ENCODE measurements at places on chromosomes 16 and 17.

DNA sequence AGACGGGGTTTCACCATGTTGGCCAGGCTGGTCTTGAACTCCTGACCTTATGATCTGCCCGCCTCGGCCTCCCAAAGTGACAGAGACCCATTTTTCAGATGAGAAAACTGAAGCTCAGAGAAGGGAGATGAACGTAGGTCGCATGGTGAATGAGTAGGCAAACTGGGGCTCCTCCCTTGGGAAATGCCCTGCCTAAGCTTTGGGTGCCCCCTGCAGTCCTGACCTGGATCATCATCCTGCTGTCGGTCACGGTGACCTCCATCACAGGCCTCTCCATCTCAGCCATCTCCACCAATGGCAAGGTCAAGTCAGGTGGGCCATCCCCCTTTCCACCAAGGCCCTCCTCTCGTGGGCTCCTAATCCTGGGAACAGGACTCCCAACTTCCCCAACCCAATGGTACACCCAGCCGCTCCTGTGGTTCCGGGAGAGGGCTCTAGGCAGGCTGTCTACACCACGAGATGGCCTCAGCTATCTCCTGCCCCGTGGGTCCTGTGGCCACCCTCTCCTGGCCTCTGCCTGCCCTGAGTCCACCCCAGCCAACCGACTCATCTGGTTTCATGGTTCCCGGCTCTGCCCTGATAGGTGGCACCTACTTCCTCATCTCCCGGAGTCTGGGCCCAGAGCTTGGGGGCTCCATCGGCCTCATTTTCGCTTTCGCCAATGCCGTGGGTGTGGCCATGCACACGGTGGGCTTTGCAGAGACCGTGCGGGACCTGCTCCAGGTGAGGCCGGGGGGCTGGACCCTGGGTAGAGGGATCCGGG lies 4.7 kb downstream of the SLC12A3 start:
- DNase-seq: no peak

GRCh38 chr17:75073618-75074047 lies 14.1 kb upstream of the SLC16A5 start:
- peak; percentile 43 for DNase-seq

- DNase-seq: no peak
Measured at GRCh38 chr17:77640252-77640651, 318.3 kb upstream of the TNRC6C start.

DNA sequence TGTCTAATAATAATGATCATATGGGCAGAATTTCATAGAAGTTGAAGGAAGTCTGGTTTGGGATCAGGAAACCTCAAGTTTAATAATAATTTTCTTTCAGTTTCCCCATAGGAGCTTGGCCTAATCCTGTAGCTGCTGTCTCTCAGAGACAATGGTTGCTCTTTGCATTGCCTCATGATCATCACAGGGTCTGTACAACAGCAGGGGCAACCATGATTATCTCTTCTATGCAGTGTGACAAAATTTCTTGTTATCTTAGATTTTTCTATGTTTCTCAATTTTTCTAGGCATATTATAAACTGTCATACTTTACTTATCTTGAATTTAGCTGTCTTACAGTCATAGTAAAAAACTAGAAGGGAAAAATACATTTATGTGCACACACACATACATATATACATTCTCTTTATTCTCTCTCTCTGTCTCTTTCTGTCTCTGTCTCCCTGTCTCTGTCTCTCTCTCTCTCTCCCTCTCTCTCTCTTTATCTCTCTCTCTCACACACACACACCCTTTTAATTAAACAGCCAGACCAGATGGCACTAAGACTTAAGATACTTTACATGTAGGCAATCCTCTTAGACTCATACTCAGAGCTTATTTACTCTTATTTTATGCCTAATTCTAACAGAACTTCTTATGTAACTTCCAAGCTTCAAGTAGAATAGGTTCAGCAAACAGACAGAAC lies 30.5 kb downstream of the SMIM36 start:
- no peak for DNase-seq

DNA sequence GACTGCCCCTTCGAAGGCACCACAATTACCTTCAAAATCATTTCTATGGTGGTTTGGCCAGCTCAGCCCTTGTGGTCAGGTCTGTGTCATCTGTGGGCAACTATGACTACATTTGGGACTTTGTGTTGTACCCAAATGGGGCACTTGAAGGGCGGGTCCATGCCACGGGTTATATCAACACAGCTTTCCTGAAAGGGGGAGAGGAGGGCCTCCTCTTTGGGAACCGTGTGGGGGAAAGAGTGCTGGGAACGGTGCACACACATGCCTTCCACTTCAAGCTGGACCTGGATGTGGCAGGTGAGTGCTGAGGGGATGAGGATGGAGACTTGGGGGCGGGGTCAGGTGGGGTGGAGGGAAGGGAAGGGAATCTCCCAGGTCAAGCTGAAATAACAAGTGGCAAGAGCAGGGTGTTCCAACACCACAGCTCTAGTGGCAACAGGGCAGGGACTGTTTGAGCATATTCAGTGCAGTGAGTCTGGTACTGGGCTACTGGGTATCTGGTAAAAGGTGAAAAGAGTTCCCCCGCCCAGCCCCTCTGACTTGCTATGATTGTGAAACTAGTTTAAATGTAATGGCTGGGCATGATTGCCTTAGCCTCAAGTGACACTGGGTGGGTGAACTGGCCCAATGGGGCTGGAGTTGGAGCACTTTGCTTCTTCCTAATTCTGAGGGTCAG lies 1.7 kb downstream of the AOC2 start:
- no peak for DNase-seq

DNA sequence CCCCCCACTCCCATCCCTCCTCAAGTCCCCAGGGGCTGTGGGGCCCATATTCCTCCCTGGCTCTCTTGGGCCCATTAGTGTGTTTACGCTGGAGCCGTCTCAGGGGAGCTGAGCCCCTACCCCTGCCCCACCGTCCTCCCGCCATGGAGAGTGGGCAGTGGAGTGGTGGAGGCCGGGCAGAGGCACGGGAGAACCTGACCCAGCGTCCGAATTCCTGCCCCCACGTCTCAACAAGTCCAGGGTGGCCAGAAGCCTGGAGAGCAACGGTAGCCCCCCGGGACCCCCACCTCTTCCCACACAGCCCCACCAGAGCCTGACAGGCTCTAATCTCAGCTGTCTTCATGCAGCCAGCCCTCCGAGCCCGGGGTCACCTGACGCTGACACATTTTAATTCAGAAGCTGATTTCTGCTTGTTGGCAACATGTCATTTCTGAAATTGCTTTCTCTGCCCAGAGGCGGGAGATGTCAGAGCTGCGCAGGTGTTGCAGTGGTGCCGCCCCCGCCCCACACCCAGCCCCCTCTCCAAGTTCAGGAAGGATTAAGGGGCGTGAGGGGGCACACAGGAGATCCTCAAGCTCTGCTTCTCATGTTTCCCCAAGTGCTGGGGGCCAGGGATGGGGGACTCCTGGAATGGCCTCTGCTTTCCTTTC lies 32.6 kb downstream of the WNT9B start:
- DNase-seq: no peak

DNA sequence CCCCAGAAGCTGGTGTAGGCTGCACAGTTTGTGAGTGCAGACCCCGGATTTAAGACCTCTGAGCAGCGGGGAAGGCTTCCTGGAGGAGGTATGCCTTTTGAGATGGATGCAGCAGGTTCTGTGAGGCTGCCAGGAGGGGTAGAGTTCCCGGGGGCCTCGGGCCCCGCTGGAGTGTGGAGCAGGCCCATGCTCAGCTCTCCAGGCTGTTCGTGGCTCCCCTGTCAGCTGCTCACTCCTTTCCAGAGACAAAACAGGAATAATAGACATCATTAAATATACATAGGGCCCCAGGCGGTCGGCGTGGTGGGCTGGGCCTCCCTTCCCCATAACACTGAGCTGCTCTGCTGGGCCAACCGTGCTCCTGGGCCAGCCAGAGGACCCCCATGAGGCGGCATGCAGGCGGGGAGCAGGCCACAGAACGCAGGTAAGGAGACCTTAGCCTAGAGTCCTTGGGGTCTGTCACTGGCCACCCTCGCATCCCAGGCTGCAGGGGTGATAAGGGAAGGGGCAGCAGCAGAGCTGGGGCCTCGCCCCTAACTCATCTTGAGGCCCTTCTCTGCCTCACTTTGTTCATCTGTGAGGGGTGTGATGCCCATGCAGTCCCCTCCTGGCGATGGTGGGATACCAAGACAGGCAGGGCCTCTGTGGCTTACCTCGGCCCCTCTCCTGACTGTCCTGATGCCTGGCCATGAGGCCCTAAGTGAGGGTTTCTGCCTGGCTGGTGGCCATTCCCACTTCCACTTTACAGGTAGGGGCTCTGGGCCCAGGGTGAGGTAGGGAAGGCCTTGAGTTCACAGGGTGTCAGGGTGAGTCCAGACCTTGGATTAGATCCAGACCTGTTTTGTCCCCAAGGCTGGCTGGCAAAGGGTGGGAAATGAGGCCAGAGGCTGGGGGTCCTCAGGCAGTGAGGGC lies at the start of gene MYO15A:
MYO15A (plus strand) TSS at position 356 of the 912 bp plus-strand sequence. CDS start 10,045 bp downstream, outside the sequence.
- no peak for DNase-seq

All from left colon (tissue), 2 donors.